ENCODE measurements at places on chromosomes 4 and X.
A peak's percentile ranks its signal among the peaks of the same experiment; 100 is the strongest.

DNA sequence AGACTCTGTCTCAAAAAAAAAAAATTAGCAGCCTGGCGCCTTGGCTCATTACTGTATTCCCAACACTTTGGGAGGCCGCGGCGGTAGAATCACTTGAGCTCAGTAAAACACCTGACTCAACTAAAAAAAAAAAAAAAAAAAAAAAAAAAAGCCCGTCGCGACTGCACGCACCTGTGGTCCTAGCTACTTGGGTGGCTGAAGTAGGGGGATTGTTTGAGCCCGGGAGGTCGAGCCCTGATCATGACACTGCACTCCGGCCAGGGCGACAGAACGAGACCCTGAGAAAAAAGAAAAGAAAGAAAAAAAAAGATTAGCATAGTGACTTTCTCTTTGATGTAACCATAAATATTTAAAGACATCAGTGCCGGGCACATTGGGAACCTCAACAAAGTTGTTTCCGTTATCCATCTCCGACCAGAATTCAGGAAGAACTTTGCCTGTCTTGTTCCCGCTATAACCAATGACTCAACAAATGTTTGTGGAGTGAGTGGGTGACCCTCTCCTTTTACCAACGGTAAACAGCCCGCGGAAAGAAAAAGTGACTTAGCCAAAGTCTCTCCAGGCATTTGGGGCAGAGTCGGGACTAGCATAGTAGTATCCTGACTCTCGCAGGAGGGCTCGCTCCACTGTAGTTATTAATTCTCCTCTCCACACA, 553 bp upstream of the MED28 start:
- DNase-seq, result no peak

- no peak for DNase-seq
These were observed 19.2 kb downstream of the F11 start for GRCh38 chr4:186285147-186285546.

DNA sequence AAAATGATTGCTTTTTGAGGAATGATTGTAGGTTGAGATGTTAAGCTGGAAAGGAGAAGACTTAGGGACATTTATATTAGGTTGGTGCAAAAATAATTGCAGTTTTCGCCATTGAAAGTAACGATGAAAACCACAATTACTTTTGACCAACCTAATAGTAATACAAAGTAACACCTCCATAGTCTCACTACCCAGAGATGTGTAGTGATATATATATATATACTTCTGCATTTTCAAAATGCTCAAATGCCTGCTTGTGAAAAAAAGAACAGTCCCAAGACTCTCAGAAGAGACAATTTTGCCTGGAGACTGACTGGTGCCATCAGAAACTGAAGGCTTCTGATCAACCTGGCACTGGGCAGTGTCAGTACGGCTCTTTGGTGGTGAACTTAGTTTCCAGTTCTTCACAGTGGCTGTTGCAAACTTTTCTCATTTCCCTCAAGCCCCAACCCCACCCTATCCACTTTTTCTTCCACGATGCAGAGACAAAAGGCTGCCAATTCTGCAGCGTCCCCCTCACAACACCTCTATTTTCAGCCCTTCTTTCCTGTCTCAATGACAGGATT, 35.1 kb upstream of the TAPT1 start:
- DNase-seq, result no peak

DNA sequence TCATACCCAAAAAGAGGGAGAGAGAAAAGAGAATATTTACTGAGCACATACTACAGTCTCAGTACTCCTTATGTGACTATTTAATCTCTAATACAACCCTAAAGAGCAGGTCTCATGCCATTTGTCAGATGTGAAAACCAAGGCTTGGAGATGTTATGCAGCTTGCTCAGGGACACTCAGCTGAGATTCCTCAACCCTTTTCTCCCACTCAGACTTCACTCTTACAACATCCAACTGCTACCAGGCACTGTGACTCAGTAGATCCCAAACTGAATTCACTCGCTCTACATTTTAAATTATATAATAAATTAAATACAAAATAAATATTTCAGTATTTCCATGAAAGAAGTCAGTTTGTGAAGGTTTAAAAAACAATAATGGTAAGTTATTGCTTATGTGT, 53.7 kb downstream of the TSPAN5 start:
- no peak for DNase-seq

GRCh38 chrX:103155201-103155600, 59.7 kb upstream of the BEX4 start:
- no peak for DNase-seq

GRCh38 chr4:125041372-125041930, 273.3 kb upstream of the FAT4 start:
- DNase-seq, result no peak

DNA sequence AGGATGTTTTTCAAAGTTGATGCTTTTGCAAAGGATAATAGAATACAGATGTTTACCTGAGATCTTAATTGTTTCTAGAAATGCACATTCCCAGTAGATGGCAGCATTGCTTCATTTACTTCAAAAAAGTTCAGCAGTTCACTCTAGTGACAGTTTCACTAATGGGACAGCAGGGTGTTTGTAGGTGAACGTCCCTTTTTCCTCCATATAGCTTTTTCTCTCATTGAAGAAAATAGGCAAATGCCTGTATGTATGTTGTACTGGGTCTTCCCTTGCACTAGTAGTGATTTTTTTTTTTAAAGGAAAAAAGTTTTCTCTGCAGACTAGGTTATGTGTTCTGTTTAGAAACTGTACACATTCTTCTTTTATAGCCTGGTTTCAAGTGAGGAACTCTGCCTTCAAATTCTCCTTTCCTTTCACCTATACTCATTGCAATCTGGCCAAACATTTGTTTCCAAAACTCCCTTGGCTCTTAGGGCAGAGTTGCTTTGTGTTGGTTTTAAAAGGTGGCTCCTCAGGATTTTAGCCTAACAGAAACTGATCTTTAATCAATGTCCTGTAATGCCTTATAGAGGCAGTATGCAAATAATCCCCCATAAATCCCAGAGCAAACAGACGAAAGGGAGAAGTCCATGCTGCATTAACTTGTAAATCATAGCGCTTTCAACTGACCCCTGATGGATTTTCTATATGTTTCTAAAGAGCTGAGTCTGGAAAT, 86.3 kb downstream of the EGF start:
- DNase-seq, result no peak

GRCh38 chr4:159238631-159239030, 135.8 kb downstream of the RAPGEF2 start:
- DNase-seq, result no peak

GRCh38 chrX:19660604-19661255, 145.4 kb upstream of the MAP3K15 start:
- DNase-seq, result no peak

- no peak for DNase-seq
These were observed 2.1 kb upstream of the DIAPH2 start for GRCh38 chrX:96682516-96682915.

- DNase-seq, result no peak
These were observed 201.7 kb downstream of the SPRY1 start for GRCh38 chr4:123598331-123598730.

- DNase-seq, result no peak
These were observed 403.2 kb upstream of the RASGEF1B start for GRCh38 chr4:81874661-81875515.

- DNase-seq, result no peak
These were observed 173.7 kb downstream of the PABPC4L start for GRCh38 chr4:134027931-134028330.

- no peak for DNase-seq
These were observed 24.1 kb downstream of the OPHN1 start for GRCh38 chrX:68409194-68409593.

- no peak for DNase-seq
These were observed 68.5 kb upstream of the MXD4 start for GRCh38 chr4:2330091-2331042.

DNA sequence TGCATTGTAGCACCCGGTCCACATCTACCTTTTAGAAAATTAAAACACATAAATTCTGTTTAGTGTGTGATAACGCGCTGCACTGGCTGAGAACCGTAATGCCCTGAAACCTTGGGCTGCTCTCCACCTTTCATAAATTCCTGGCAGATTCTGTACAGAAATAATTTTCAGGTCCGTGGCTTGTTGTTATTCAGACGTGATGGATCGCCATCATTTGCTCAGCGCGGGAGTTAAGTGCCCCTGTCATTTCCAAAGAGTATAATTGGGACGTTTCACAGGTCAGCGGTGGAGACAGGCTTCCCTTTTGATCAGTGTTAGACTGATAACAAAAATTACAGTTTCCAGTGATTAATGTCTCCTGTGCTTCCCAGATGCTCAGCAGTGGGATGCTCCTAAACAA, 16.5 kb downstream of the UVSSA start:
- DNase-seq, result no peak

DNA sequence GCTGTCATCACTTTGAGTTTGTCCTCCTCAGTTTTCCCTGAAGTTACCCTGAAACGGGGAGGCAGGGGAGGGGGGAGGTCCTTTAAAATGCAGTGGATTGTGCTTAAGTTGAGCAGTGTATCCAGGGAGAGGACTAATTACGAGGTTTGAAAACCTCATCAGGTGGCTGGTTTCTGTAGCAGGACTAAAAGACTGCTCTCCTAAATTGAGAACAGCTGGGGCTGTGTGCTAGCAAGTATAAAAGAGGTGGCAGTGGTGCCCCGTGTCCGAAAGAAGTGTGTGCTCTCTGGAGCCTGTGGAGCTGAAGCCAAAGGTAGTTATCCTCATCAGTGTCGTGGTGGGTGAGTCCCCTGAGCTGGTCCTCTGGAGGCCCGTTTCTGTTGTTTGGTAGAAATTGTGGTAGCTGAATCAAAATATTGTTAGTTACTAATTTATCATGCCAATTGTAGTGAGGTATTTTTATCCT, 37.2 kb upstream of the CYP2U1 start:
- DNase-seq, result no peak

GRCh38 chr4:170080496-170080895, 9.3 kb downstream of the AADAT start:
- no peak for DNase-seq

DNA sequence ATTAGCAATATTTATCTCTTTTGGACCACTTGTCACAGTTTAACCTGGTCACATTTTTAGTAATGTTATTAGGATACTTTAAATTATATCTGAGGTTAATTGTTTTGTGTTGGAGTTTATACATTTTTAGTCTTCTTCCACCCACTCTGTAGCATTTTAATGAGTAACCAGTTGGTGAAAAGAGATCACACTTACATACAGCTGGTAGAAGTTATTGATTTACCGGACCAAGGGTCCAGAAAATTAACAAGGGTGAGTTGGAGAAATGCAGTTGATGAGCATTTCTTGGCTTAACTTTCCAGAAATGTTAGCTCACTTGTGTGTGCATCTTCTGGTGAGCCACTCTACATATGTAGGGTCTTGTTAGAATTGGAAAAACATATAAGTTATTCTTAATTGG, 219.6 kb downstream of the GRXCR1 start:
- no peak for DNase-seq

- DNase-seq, result no peak
These were observed 243.9 kb upstream of the FAT4 start for GRCh38 chr4:125070861-125071260.

DNA sequence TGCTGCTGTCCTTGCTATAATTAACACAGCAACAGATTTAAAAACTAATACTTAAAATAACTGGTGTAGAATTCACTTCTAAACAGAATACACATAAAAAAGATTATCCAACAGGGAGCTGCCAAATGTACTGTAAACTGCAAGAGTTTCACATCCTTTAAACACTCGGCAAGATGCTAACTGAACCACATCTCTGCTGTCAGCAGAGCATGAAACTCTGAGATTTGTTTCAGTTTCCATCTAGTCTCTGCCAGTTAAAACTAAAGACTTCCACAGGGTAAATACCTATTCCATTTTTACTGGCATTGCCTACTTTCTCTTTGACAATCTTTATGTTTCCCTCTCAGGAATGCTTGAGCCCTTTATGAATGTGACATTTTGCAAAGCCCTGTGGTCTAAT, 127.7 kb downstream of the SLC7A11 start:
- no peak for DNase-seq

GRCh38 chrX:1537031-1537715, at the start of gene P2RY8:
Gene P2RY8, minus strand, starts transcription at chrX:1537185. Its CDS starts 70,627 bp downstream, at chrX:1466558.
- DNase-seq, result peak; percentile 77

- no peak for DNase-seq
These were observed 11.7 kb upstream of the AP1AR start for GRCh38 chr4:112219826-112220366.

DNA sequence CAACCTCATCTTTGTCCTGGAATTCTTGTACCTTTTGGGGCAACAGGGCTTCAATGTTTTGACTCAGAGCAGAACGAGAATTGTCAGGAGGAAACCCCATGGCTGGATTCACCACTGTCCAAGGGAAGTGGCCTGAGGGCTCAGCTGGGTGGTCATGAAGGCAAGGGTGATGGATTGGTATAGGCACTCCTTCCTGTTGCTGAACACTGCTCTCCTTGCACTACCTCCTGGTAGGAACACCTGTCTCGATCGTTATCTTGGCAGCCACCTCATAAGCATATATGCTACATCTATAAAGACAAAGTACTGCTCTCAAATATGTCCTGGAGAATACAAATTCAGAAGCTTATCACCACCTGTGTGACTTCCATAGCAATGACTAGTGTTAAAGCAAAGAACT, 79.8 kb downstream of the CCNG2 start:
- DNase-seq, result no peak

- no peak for DNase-seq
These were observed 18.4 kb downstream of the DKK2 start for GRCh38 chr4:107017443-107018343.

GRCh38 chr4:148563684-148564083, 121.5 kb upstream of the NR3C2 start:
- no peak for DNase-seq

GRCh38 chr4:168604496-168605373, 107.9 kb downstream of the PALLD start:
- DNase-seq, result no peak

- no peak for DNase-seq
These were observed 901 bp downstream of the JADE1 start for GRCh38 chr4:128810331-128810870.

GRCh38 chr4:6217716-6218381, 17.5 kb upstream of the JAKMIP1 start:
- DNase-seq, result no peak

DNA sequence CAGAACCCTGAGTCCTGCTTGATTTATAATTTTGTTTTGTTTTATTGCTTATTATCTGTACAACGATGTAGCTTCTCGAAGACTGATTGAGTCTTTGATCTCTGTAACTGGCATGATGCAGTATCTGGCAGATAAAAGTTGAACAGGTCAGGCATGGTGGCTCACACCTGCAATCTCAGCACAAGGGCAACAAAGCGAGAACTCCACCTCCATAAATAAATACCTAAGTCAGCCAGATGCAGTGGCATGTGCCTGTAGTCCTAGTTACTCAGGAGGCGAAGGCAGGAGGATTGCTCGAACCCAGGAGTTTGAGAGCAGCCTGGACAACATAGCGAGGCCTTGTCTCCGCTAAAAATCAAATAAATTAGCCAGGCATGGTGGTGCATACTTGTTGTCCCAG, 15.7 kb upstream of the WDR19 start:
- DNase-seq, result no peak
